Right renal cortex interstitium (tissue), 3 donors: ENCODE measurements at places on chromosomes 7 and 10. TPM values are rescaled to one million over a fixed set of nuclear protein-coding genes. Genes with fewer than 3 reads are reported as not detected.

GRCh38 chr10:106504536-106504935, 660.0 kb downstream of the SORCS1 start:
- DNase-seq: no peak

GRCh38 chr10:130453721-130454542, 317.7 kb downstream of the GLRX3 start:
- no peak for DNase-seq

GRCh38 chr10:123781956-123782500, 109.6 kb downstream of the CPXM2 start:
- DNase-seq: no peak

- DNase-seq: no peak
Observed at GRCh38 chr10:86970162-86970981, 2.1 kb downstream of the ADIRF start.

- DNase-seq: no peak
Observed at GRCh38 chr7:520503-521161, 986 bp upstream of the PDGFA start.

DNA sequence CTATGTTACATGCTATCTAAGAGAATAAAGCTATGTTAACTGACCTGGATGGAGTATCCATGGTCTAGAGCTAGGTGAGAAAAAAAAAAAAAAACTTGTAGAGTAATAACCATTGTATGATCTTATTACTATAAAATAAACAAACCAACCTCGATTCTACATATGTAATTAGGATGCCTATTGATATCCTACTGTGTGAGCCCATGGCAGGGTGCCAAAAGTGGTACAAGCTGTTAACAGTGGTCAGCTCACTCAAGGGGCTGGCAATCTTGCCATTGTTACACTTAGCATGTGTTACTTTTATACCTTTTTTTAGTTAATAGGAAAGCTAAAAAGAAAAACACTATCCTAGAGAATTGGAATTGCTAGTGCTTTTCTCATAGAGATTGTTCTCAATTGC, 13.5 kb upstream of the IL6 start:
- DNase-seq: no peak

DNA sequence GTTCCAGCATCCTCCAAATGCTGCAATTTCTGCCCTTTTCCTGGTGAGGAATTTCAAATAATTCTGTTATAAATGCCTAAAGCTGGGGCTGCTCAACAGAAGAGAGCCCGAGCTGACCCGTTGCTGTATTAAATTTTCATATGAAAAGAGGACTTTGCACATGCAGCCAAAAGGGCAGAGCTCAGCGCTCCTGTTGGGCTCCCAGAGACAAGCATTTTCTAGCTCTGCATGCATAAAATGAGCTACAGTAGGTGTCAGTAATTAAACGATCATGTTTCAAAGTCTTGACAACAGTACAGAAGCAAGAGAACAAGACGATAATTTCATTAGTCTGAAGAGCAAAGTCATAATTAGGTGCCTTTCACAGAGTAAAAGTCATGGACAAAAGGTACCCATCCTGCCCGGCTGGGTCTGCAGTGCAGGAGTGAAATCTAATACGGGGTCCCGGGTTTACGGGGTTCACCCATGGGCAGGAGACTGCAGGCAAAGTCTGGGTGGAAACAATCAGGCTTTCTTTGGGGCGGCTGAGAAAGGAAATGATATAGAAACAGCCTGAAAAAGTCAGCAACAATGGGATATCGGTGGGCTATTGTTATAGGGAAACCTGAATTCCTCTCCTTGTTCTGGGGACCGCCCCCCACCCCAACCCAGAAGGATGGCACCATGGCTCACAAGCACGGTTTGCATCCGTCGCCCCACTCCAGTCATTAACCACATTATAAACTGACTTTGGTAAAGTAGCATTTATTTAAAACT, 66.0 kb downstream of the EBF3 start:
- DNase-seq: no peak

- no peak for DNase-seq
Observed at GRCh38 chr7:82677493-82677892, 233.9 kb upstream of the CACNA2D1 start.

DNA sequence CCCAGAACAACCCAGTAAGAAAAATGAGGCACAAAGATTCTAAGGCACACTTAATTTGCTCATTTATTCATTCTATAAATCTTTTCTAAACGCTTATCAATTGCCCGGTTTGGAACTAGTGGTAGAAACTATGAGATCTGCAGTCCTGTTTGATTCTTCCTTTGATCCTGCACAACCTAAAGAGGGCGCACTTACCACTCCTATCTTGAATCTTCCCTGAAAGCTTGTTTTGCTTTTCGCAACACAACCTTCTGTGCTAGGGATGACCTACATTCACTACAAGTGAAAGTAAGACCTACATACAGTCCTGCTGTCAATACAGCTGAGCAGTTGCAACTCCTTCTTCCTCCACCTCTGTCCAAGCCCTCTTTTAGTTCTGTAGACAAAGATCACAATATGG, 12.6 kb upstream of the ARL4A start:
- no peak for DNase-seq

CALML3 gene
- 0.10 TPM for polyA plus RNA-seq

GPR15LG gene
- 0.76 TPM for polyA plus RNA-seq

FXYD4 gene
- not detected for polyA plus RNA-seq
